ENCODE measurements at places on chromosomes 6 and 20. TPM values are rescaled to one million over a fixed set of nuclear protein-coding genes. Genes with fewer than 3 reads are reported as not detected.
A peak's percentile ranks its signal among the peaks of the same experiment; 100 is the strongest.

- no peak for DNase-seq
Observed at GRCh38 chr20:49408509-49409104, 73.9 kb downstream of the KCNB1 start.

DNA sequence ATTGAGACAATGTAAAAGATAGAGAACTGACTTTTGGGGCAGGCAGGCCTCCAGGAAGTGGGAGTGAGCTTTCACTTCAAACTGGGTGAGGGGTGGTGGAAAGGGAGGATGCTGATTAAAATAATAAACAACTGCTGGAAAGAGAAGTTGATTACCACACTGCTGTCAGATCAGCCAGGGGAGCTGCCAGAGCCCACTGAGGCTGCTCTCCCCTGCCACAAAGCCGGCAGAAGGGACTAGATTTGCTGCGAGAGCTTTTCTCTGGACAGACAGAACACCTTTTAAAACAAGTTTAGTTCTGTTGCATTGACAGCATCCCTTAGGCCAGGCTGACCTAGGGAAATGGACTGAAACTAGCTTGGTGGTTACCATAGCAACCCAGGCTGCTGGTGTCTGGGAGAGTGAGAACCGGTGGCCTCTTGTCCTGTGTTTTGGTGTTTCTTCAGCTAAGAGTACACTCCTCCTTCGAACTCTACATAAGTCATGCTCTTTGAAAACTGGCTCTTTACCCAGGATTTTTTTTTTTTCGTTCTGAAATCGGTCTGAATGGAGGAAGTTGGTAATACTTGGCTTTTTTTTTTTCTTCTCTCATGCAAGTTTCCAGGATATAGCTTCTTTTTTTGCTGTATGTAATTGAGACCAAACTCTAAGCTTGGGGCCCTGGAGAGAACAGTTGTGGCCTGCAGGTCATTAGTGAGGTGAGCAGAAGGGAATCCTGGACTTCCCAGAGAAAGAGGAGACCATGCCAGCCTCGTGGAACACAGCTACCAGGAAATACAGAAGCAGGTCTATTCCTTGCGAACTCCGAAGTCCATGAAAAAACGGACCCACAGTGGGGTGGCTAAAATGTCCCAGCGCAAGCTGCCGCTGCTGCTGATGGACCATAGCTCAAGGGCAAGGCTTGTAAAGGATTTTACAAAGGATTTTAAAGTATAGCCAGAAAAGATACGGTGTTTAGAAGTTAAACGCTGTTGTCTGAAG is 374.4 kb downstream of the UTRN start:
- DNase-seq: peak; percentile 16

Gene ZNF334
- 7.6 TPM for total RNA-seq

- DNase-seq: no peak
Observed at GRCh38 chr6:108904741-108905140, 56.5 kb downstream of the ARMC2 start.

Gene SLC52A3
- total RNA-seq: 1.5 TPM

DNA sequence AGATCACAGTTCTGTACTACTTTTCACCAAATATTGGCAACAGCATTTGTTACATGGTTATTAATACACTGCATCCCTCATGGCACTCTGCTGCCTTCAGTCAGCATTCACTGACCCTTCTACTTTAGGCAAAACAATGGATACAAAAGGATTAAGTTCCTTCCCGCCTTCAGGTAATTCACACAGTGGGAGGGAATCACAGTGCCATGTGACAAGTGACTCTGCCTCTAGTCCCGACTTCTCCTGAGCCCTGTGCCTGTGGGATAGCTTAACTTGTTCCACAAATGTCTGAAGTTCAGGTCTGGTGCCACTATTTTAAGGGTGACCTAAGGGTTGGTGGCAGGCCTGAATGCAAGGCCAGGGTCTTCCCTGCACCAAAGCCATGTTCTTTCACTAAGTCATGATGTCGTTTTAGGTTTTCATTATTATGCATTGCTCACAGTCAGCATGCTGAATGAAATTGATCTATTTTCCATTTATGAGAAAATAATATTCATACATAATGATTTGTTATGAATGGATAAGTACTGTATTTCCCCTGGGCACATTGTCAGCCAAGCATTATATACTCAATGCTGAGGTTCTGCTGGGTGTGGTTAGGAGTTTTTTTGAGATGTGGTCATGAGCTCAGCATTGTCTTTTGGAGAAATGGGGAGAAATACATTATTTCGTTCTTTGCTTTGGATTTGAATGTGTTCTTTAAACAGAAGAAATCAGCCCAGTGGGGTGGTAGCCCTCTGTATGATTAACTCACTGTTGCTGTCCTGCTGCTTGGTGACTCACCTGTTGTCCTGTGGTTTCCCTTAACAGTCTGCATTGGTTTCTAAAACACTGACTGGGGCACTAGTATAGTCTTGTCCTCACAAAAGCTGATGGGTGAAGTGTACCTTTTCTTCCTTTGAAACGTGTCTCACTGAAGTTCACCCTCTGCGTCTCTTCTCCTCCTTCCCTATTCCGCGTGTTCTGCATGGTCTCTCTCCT is 66.4 kb downstream of the AFDN start:
- DNase-seq: no peak

- DNase-seq: no peak
Observed at GRCh38 chr6:122063761-122064160, 335.7 kb upstream of the HSF2 start.

Gene KIF13A
- 46.1 TPM for total RNA-seq

Gene ZNF311
- total RNA-seq: 1.5 TPM

Gene C6orf52
- total RNA-seq: not detected

DNA sequence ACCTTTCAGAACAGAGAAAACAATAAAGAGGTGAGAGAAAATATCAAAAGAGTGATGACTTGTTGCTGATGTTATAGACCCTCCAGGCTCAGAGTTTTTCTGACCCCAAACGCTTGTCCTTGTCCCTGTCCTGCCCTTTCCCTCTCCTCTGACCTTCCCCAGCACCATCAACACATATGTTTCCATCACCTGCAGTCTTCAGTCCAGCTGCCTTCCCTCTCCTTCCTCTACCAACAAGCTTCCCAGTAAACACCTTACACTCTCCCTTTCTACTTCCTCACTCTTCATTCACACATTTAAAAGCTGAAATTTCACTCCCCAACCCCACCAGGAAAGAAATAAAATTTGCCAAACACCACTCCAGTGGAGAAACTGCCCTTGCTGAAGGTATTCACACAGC is 25.4 kb upstream of the AFDN start:
- DNase-seq: no peak

Gene GNRH2
- not detected for total RNA-seq

GRCh38 chr6:97674802-97675201 is 391.8 kb upstream of the MMS22L start:
- no peak for DNase-seq

- no peak for DNase-seq
Observed at GRCh38 chr20:3696745-3697587, 15.2 kb upstream of the ADAM33 start.

Measured in skin of body (tissue), 3 donors.